Neural cell (in vitro differentiated cells): ENCODE measurements at places on chromosomes 5 and 9. TPM values are rescaled to one million over a fixed set of nuclear protein-coding genes. Genes with fewer than 3 reads are reported as not detected.

The PCDHGA1 gene
- 0.19 and 0.50 TPM in 2 replicates for polyA plus RNA-seq

The CCDC183 gene
- polyA plus RNA-seq = 5.5 and 8.8 TPM in 2 replicates

The NAIP gene
- polyA plus RNA-seq = 28.1 and 31.1 TPM in 2 replicates

The SH3RF2 gene
- polyA plus RNA-seq = not detected in 2 replicates

The SLC6A19 gene
- not detected in 2 replicates for polyA plus RNA-seq

The MEF2C gene
- 18.6 and 30.2 TPM in 2 replicates for polyA plus RNA-seq

The TICAM2 gene
- polyA plus RNA-seq = not detected in 2 replicates

The AK6 gene
- polyA plus RNA-seq = 91.0 and 93.5 TPM in 2 replicates

The RETREG1 gene
- 20.4 and 25.4 TPM in 2 replicates for polyA plus RNA-seq

The SLC31A1 gene
- polyA plus RNA-seq = 7.0 and 7.4 TPM in 2 replicates

The C5orf58 gene
- not detected in 2 replicates for polyA plus RNA-seq

The CAST gene
- polyA plus RNA-seq = 7.3 and 8.4 TPM in 2 replicates

The PAPPA gene
- 0.40 and 0.41 TPM in 2 replicates for polyA plus RNA-seq

The CLTA gene
- polyA plus RNA-seq = 420 and 461 TPM in 2 replicates

The MOB3B gene
- 1.8 and 2.2 TPM in 2 replicates for polyA plus RNA-seq

The FAXDC2 gene
- polyA plus RNA-seq = 0.12 TPM in 1 of 2 replicates, not detected in the other

The CLIC3 gene
- not detected in 2 replicates for polyA plus RNA-seq

The QSOX2 gene
- polyA plus RNA-seq = 20.7 and 25.1 TPM in 2 replicates

The ARRDC3 gene
- polyA plus RNA-seq = 279 and 297 TPM in 2 replicates

The OTULINL gene
- polyA plus RNA-seq = 6.2 and 7.2 TPM in 2 replicates

The IFNA13 gene
- polyA plus RNA-seq = not detected in 2 replicates

The SPATA31E1 gene
- polyA plus RNA-seq = not detected in 2 replicates

The ZNF658 gene
- 4.9 and 6.3 TPM in 2 replicates for polyA plus RNA-seq

The GHR gene
- polyA plus RNA-seq = 0.31 and 0.86 TPM in 2 replicates

The ARAP3 gene
- polyA plus RNA-seq = 1.4 and 1.8 TPM in 2 replicates

The FLT4 gene
- 0.04 and 4.1 TPM in 2 replicates for polyA plus RNA-seq

The OR13C9 gene
- not detected in 2 replicates for polyA plus RNA-seq

The TNC gene
- 0.52 and 2.1 TPM in 2 replicates for polyA plus RNA-seq

The OSTF1 gene
- polyA plus RNA-seq = 6.2 and 8.8 TPM in 2 replicates

The ANKH gene
- 9.9 and 13.7 TPM in 2 replicates for polyA plus RNA-seq

The PCDHGA5 gene
- 0.25 TPM in 1 of 2 replicates, not detected in the other for polyA plus RNA-seq

The IFNK gene
- polyA plus RNA-seq = not detected in 2 replicates

The MARCOL gene
- polyA plus RNA-seq = not detected in 2 replicates

The LTC4S gene
- polyA plus RNA-seq = 5.9 TPM in 1 of 2 replicates, not detected in the other

The UGT3A2 gene
- polyA plus RNA-seq = not detected in 2 replicates

The ZNF454 gene
- 0.61 and 1.1 TPM in 2 replicates for polyA plus RNA-seq

The PCDHGA11 gene
- polyA plus RNA-seq = 0.32 and 0.62 TPM in 2 replicates

The EXOC3 gene
- polyA plus RNA-seq = 27.7 and 33.6 TPM in 2 replicates

The NRG2 gene
- polyA plus RNA-seq = 5.4 and 5.6 TPM in 2 replicates

The NR2F1-AS1 gene
- 0.24 and 0.42 TPM in 2 replicates for polyA plus RNA-seq

The BHMT2 gene
- polyA plus RNA-seq = not detected in 2 replicates

The PCDHGA10 gene
- 7.3 and 8.1 TPM in 2 replicates for polyA plus RNA-seq

The RFK gene
- polyA plus RNA-seq = 94.6 and 131 TPM in 2 replicates

The SAPCD2 gene
- polyA plus RNA-seq = 0.22 and 0.96 TPM in 2 replicates

The KCNMB1 gene
- not detected in 2 replicates for polyA plus RNA-seq

The C7 gene
- 0.78 TPM in 1 of 2 replicates, not detected in the other for polyA plus RNA-seq
